ENCODE measurements at places on chromosomes 16 and 17.

GRCh38 chr17:79850571-79851460, 11.6 kb upstream of the CBX4 start:
- no peak for DNase-seq

GRCh38 chr16:72172105-72173034, at the start of gene PMFBP1:
Gene PMFBP1 (minus strand): TSS chr16:72172155. CDS start chr16:72171208, 947 bp downstream.
- DNase-seq: peak; percentile 18

GRCh38 chr17:21245639-21246084, 7.5 kb downstream of the NATD1 start:
- no peak for DNase-seq

GRCh38 chr16:58451945-58452401, 48.0 kb upstream of the NDRG4 start:
- DNase-seq: no peak

DNA sequence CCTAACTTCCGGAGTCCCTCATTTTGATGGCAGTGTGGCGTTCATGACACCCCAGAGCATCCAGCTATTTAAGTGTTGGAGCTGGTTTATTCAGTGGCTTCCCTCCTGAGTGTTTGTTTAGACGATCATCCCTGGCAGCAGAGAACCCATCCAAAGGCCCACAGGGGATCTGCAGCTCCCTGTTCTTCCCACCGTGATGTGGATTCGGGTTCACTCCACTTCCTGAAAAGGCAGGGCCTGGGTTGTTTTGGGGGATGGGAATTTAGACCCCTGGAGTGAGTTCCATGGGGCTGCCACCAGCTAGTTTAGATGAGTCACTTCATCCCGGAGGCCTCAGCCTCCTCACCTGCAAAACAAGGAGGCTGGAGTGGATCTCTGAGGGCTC, 2.3 kb downstream of the KSR1 start:
- DNase-seq: no peak

DNA sequence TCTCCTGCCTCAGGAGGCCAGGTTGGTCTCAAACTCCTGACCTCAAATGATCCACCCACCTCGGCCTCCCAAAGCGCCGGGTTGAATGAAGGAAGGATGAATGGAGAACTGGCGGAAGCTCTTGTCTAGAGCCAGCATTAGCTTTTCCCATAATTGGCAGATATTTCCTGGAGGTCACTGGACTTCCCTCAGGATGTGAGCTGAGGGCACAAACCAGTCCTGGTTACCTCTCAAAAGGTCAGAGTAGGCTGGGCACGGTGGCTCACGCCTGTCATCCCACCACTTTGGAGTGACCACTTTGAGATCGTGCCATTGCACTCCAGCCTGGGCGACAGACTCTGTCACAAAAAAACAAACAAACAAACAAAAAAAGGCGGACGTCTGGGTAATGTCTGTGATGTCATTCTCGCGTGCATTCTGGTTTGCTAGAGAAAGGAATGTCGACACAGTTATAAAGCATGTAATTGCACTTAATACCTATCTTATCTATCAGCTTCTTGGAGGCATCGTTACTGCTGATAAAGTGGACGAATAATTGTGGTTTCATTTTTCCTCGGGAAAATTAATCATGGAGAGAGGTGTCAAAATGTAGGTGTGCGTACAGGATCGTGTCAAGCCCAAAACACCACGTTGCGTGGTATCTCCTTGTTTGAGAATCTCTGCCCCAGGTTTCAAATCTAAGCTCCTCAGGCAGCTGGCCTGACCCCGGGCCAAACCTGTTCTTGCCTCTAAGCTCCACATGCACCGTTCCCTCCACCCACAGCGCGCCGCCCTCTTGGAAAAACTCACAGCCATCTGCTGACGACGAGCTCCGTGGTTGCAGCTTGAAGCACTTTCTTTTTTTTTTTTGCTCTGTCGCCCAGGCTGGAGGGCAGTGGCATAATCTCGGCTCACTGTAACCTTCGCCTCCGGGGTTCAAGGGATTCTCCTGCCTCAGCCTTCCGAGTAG, 6.4 kb upstream of the CRK start:
- no peak for DNase-seq

GRCh38 chr17:75515496-75516254, at the start of gene CASKIN2:
Gene CASKIN2 (minus strand): TSS chr17:75515537. CDS start chr17:75513804, 1,733 bp downstream.
- DNase-seq: peak; percentile 82

DNA sequence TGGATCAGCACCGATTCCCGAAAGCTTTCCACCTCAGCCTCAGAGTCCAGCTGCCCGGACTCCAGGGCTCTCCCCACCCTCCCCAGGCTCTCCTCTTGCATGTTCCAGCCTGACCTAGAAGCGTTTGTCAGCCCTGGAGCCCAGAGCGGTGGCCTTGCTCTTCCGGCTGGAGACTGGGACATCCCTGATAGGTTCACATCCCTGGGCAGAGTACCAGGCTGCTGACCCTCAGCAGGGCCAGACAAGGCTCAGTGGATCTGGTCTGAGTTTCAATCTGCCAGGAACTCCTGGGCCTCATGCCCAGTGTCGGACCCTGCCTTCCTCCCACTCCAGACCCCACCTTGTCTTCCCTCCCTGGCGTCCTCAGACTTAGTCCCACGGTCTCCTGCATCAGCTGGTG, 15.0 kb downstream of the CD300LG start:
- DNase-seq: no peak

- no peak for DNase-seq
Measured at GRCh38 chr16:30691907-30692306, 7.1 kb upstream of the SRCAP start.

- DNase-seq: no peak
Measured at GRCh38 chr17:77460514-77461046, 319.8 kb downstream of the SEC14L1 start.

DNA sequence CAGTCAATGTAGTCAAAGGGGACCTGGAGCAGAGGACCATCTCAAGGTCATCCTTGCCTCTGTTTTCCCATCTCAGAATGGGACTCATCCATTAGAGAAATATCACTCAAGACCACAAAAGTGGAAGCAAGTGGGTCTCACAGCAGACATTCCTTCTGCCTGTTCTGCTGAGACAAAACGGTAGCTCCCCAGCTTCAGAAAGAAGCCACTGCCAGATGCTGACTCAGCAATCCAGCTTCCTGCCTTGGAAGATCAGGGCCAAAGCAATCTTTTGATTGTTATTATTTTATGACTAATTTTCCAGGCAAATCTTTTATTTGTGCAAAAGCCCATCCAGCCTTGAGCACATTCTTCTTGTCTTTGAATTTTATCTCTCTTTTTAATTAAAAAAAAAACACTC, 86.8 kb downstream of the CCT6B start:
- no peak for DNase-seq

GRCh38 chr16:81817296-81817695, 38.2 kb downstream of the PLCG2 start:
- no peak for DNase-seq

DNA sequence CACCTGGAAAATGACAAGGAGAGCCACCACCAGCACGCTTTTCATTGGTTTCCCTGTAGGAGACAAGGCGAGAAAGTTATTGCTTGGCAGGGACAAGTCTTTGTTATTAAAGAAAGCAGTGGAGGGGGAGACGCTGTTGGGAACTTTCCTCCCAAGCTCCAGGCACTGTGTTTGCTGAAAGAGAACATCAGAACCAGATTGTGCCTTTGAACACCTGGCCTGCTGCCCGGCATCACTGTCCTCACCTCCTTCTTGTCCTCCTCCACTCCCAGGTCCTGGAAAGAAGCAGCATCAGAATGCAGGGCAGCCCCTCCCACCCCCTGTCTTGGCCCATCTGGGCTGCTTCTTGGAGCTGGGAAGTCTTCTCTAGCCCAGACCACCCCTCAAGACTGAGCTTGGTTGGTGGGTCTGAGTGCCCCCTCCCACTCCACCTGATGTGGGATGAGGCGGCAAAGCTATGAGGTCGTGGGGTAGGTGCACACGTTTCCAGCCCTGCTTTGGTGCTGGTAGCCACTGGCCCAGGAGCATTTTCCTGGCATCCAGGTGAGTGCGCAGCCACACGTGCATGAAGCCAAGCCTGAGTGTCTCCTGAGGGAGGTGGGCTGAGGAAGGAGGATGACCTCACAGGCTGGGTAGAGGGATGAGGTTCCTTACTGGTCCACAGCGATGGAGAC, 6.2 kb downstream of the CCR7 start:
- DNase-seq: no peak

DNA sequence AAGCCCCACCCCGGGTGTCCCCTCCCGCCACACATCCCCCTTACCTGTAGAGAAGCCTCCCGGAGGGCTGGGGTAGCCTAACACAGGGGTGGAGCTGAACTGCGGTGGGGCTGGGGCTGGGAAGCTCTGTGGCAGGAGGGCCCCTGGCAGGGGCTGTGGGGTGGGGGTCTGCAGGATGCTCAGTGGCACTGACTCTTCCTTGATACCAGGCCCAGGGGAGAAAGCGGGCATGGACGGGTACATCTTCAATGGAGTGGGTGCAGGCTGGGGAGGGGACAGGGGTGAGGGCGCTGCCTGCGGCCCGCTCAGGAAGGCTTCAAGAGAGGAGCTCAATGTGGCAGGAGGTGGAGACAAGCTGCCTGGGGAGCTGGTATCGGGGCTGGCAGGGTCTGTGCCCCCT, 16.7 kb downstream of the SREBF1 start:
- no peak for DNase-seq

GRCh38 chr17:56583772-56584171, 9.7 kb upstream of the NOG start:
- no peak for DNase-seq

DNA sequence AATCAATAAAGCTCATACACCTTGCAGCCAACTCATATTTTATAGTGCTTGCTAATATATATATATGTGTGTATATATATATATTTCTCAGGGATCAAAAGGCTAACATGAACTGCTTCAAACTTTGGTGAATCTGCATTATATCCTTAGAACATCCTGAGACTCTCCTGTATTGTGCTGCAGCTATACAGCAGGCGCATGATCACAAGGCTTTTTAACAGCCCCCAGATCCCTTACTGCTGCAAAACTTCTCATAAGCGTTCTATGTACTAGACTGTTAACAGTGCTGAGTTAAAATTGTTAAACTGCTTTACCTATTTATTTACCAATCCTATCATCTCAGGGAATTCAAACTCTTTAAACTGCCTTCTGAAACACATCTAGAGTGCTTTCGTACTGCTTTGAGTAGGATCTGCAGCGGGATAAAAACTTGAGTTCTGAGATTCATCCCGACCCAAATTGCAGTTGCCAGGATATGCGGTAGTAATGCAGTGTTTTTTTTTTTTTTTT, 1.3 kb downstream of the GPATCH8 start:
- DNase-seq: no peak

DNA sequence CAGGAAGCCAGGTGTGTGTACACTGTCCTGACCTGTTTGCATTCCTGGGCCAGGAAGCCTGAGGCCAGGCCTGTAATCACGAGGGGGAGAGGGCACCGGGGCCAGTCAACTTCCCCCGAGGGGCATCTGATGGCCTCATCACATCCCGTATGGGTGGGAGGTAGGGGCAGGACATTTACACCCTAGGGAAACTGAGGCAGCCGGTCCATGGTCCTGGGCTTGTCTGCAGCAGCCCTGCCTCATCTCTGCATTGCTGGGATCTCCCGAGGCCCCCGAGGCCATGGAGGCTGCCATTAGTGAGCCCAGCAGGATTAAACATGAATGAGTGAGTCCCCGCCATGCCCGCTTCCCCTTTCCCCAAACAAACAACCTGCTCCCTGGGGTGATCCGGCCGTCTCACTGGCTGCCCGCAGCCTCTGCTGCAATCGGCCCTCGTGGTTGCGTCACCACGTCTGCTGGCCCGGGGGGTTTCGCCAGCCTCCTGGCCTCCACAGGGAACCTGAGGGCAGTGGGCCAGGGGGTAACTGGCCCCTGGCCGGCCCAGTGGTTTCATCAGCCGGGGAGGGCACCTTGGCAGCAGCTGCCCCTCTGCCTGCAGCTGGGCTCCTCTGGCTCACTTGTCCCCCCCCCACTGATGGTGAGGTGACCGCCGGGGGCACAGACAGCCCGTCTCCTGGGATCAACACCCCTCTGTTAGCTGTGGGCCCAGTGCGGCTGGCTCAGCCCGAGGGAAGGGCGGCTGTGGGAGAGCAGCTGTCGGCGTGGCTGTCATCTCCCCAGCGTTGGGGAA, 88.3 kb upstream of the GSE1 start:
- no peak for DNase-seq

- no peak for DNase-seq
Measured at GRCh38 chr16:23968176-23968575, 132.4 kb downstream of the PRKCB start.

GRCh38 chr16:18039931-18040330, 296.6 kb downstream of the NPIPA8 start:
- no peak for DNase-seq

DNA sequence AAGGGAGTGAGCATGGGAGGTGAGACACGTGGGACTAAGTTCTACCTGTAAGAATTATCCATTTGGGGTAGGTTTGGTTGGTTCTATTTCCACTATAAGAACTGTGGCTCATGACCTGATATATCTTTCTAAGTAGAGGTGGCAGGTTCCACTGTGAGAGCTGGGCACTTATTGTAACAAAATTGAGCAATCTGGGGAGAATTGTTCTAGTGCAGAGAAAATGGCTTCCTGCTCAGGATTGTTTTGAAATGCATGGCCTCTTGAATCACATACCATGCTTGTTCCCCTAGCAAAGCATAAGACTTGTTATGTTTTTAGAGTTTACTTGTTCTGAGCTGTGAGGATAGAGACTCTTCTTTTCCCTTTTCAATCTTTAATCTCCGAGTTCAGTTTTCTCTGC, 125.9 kb downstream of the MAP2K6 start:
- DNase-seq: no peak

GRCh38 chr16:68645494-68646388, 631 bp downstream of the CDH3 start:
- DNase-seq: no peak

DNA sequence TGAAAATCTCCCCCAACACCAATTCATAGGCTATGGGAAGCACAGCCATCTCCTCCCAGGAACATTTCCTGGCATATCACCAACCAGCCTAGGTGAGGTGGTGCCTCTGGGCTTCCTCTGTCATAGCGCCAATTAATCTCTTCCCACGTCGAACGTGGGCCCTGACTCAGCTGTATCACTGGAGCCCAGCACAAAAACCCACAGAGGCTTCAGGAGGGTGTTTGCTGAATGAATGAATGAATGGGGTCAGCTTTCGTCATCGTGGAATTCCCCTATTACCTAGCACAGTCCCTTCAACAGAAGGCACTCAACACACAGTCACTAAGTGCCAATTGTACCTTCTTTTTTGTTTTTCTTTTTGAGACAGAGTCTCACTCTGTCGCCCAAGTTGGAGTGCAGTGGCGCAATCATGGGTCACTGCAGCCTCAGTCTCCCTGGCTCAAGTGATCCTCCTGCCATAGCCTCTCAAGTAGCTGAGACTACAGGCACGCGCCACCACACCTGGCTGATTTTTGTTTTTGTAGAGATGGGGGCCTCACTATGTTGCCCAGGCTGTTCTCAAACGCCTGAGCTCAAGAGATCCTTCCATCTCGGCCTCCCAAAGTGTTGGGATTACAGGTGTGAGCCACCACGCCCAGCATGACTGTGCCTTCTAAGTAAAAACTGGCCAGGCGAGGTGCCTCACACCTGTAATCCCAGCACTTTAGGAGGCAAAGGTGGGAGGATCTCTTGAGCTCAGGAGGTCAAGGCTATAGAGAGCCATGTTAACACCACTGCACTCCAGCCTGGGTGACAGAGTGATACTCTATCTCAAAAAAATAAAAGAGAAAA, 4.1 kb downstream of the ZNF688 start:
- peak; percentile 55 for DNase-seq
